ENCODE measurements at places on chromosomes 5 and 9.

DNA sequence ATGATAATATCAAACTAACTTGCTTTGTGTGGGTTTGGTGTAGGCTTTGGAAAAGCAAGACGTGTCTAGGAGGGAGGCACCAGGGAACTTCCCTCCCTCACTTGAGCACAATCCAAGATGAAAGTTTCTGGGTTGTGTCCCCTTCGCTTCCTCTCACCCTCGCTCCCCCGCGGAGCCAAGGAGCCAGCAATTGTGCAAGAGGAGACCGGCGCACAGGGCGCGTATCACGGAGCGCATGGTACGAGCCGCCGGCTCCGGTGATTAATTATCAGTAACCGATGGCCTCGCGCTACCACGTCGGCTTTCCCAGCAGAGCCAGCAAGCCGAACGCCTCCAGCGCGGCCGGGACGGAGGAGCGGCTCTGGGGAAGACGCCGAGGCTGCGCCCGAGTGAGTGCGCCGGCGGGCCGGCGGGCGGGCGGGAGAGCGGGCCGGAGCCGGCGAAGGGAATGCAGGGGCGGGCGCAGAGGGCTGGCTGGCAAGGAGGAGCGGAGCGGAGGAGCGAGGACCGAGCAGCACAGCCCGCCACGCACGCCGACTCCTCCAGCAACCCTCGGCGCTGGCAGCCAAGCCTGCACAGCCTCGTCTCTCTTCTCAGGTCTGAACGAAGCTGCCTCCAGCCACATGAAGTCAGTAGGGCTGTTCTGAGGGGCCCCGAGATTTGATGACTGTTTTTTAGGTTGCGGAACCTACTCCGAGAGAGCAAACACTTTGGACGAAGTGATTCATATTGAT, 143.6 kb downstream of the BNC2 start:
- DNase-seq = peak; percentile 39

DNA sequence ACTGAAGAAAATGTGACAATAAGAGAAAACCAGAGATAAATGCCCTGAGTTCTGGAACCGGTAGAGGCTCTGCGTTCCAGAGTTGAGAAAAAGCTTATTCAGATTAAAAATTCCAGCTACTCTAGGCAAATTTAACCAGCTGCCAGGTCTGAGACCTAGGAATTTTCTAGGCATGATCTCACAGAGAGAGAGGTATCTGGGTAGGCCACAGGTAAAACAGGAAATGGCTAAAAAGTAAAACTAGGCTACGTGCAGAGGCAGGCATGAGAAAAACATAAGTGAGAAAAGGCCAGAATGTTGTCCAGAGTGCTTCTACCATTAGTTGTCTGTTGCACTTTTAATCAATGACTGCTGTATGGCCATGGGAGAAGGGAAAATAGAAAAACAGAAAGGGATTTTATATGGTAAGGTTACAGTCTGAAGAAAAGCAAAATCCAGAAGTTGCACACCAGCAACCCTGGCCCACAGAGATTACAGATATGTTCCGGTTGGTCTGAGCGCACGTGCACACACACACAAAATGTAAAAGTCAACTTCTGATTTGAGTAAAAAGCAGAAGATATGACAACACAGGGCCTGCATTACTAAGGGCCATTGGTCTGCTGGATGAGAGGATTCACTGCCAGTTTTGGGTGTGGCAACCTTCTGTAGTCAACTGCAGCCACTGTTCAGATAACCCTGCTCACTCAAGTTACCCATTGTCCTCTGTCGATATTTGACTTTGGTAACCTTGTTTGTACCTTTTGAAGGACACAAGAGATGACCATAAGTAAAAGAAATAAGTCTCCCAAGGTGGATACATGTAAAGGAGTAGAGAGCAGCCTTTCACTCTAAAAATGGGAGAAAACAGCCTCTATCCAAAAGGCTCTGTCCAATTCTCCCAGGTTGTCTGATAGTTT, 266.0 kb downstream of the DTWD2 start:
- DNase-seq = no peak

DNA sequence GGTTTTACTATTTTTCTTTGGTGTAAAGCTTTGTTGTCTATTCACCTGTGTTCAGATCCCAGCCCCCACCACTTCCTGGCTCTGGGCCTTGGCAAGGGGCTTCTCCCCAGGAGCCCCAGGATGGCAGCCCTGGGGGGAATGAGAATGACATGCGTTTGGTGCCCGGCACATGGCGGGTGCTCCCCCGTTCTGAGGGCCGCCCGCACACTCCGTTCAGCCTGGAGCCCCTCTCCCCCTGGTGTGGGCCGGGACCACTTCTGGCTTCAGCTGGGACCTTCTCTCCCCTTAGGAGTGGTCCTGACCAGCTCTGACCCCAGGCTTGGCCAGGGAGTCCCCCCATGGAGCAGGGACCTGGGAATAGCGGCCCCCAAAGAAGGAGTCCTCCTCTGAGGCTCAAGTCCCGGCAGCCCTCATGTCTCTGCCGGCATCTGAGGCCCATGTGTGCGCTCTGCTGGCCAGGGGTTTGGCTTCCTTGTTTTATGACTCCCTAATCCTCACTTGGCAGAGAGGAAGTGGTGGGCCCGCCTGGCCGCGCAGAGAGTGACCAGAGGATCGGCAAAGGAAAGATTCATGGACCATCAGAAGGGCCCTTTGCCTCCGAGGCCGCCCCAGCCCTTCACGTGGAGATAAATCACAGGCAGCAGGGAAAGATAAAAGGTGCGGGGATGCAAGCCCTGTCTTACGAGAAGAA, 57.0 kb upstream of the LMX1B start:
- no peak for DNase-seq

GRCh38 chr9:32253731-32254130, 130.7 kb upstream of the ACO1 start:
- DNase-seq = no peak

GRCh38 chr9:112878752-112879151, 11.9 kb downstream of the SLC46A2 start:
- DNase-seq = no peak

- no peak for DNase-seq
Measured at GRCh38 chr9:101693546-101694336, 44.7 kb downstream of the GRIN3A start.

- DNase-seq = no peak
Measured at GRCh38 chr5:154002093-154002492, 36.6 kb downstream of the FAM114A2 start.

GRCh38 chr5:136065588-136065987, 36.8 kb downstream of the TGFBI start:
- DNase-seq = no peak

DNA sequence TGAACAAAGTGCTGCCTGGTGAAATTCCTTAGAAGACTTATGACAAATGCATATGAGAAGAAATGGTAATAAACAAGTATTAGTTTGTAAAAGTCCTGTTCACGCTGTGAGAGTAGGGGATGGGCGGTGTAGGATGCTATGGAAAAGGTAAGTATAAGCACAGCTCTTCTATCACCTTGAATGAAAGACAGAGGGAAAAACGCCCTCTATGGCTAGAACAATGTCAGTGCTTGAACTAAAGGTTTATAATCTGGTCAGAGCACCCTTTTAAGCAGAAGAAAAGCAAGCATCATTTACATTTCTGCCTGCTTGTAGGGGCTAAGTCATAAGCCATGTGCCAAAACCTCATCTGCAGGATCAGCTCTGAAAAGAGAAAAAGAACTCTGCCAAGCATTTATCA, 115.2 kb downstream of the LHFPL2 start:
- DNase-seq = peak; percentile 4

DNA sequence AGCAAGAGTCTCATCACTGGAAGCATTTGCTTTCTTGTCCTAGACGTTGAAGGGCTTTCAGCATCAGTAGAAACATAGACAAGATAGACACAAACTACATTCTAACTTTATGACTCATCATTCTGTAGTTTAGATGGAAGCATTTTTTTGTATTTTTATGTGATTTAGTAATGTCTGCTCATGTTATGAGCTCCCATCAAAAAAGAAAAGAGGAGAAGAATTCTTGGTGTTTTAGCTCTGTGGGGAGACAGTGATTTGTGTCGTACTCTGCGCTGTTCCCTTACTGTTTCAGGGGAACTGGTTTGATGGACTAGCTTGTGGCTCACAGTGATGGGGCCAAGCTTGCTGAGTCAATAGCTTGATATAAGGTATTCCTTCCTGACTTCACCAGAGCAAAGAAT, 159.2 kb upstream of the WWC1 start:
- DNase-seq = no peak

- DNase-seq = no peak
Measured at GRCh38 chr5:59760785-59761348, 132.7 kb downstream of the PDE4D start.

DNA sequence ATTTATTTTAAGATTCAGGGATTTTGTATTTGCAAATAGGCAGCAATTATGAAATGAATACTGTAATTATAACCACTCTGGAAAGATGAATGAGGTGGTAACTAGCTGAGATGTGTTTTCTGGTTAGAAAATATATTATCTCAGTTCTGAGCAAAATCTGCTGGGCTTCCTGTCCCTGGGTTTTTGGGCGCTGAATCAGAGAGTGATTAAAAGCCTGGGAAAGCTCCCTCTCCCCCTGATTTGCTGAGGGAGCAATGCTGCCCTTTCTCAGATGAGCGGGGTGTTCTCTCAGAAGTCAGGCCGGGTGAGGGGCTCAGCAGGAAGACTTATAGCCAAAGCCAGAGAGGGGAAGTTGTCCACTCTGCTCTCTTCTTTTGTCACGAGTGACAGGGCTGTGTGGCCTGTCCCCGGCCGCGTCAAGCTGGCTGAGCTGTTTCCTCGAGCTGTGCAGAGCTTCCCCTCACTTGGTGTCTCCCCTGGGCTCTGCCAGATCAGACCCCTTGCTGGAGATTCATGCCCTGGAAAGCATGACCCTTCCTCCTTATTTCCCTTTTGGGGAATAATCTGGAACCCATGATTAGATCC, 39.8 kb upstream of the PITX1 start:
- DNase-seq = peak; percentile 19

- DNase-seq = no peak
Measured at GRCh38 chr5:164364237-164365208, 859.1 kb downstream of the MAT2B start.

- no peak for DNase-seq
Measured at GRCh38 chr5:113675166-113675565, 161.7 kb downstream of the YTHDC2 start.

DNA sequence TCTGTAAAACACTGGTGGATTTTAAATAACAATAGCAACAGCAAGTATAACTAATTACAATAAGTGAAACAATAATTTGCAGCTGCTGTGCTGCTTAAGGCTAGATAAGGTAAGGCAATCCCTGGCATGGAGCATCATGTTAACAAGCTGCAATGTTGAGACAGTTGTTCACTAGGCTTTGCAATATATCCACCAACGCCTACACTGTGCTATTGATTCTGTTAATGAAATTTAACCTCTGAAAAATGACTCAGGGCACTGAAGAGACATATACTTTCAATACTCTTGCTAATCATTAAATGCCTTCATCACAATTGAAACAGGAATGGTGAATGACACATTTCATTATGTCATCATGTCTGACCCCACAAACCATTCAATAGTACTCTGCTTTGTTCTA, 255.0 kb downstream of the EFNA5 start:
- DNase-seq = no peak
